ENCODE measurements at places on chromosomes 16 and 17. TPM values are rescaled to one million over a fixed set of nuclear protein-coding genes. Genes with fewer than 3 reads are reported as not detected.

Gene KIAA0753
- total RNA-seq = 20.5 TPM

Gene CRISPLD2
- total RNA-seq = 3.1 TPM

Gene CCDC182
- not detected for total RNA-seq

Gene BAHCC1
- total RNA-seq = 12.9 TPM

Gene SMTNL2
- total RNA-seq = 1.3 TPM

Gene FAM20A
- total RNA-seq = not detected

Gene TMEM204
- not detected for total RNA-seq

Gene KCNH4
- total RNA-seq = 0.33 TPM

Gene AMDHD2
- total RNA-seq = 28.8 TPM

Gene ARHGAP44
- total RNA-seq = 3.1 TPM

Gene KRTAP4-1
- not detected for total RNA-seq

Gene TBC1D3K
- total RNA-seq = not detected

Gene FBXO39
- total RNA-seq = not detected
